ENCODE measurements at places on chromosomes 16 and 17.

- no peak for DNase-seq
Observed at GRCh38 chr16:50928065-50928464, 186.2 kb downstream of the CYLD start.

GRCh38 chr17:41498276-41498675, 7.1 kb downstream of the KRT13 start:
- DNase-seq: no peak

GRCh38 chr16:10153985-10154384, 28.2 kb downstream of the GRIN2A start:
- no peak for DNase-seq

DNA sequence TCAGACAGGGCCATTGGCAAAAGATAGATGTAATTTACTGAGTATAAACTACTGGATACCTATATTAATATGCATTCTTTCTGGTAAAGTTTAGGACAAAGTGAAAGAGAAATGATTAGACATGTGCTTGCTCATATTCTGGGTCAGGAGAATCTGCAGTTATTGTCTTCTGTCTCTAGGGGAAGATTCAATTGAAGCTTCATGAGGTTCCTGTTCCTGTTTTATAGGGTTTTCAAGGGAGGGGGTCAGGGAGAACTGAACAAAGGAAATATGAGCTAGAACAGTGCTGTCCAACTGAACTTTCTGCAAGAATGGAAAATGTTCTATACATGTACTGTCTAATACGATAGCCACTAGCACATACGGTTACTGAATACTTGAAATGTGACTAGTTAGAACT, 59.3 kb upstream of the CORO6 start:
- no peak for DNase-seq

GRCh38 chr17:11742886-11743285, 144.6 kb downstream of the DNAH9 start:
- no peak for DNase-seq

DNA sequence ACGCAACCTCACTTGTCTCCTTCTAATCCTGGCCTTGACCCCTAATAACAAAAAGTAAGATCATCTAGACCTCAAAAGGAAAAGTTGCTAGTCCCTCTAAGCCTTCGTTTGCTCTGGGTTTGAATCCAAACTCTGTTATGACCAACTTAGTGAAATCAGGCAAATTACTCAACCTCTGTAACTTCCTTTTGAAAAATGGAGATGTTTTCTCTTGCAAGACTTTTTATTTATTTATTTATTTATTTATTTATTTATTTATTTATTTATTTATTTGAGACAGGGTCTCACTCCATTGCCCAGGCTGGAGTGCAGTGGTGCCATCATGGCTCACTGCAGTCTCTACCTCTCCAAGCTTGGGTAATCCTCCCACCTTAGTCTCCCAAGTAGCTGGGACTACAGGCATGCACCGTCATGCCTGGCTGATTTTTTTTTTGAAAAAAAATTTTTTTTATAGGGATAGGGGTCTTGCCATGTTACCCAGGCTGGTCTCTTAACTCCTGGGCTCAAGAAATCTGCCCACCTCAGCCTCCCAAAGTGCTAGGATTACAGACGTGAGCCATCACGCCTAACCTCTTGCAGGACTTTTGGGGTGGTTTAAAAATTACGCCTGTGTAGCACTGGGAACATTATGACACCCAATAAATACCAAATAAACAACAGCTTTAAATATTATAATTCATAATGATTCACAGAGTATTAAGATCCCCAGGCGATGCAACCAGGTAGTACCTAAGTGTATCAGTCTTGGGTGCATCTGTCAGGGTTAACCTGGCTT, 63.4 kb downstream of the PITPNC1 start:
- DNase-seq: no peak

GRCh38 chr17:6110088-6110487, 39.9 kb downstream of the WSCD1 start:
- no peak for DNase-seq

Measured in activated CD4-positive, alpha-beta T cell treated with anti-CD3 and anti-CD28 coated beads, Interleukin-2, amount 50 U/mL, for 24 hours (primary cell).